Activated T-helper 1 cell treated with anti-CD3 and anti-CD28 coated beads, Interleukin-2, amount 50 U/mL, for 16 hours (primary cell): ENCODE measurements at places on chromosomes 1 and 21.
A peak's percentile ranks its signal among the peaks of the same experiment; 100 is the strongest.

DNA sequence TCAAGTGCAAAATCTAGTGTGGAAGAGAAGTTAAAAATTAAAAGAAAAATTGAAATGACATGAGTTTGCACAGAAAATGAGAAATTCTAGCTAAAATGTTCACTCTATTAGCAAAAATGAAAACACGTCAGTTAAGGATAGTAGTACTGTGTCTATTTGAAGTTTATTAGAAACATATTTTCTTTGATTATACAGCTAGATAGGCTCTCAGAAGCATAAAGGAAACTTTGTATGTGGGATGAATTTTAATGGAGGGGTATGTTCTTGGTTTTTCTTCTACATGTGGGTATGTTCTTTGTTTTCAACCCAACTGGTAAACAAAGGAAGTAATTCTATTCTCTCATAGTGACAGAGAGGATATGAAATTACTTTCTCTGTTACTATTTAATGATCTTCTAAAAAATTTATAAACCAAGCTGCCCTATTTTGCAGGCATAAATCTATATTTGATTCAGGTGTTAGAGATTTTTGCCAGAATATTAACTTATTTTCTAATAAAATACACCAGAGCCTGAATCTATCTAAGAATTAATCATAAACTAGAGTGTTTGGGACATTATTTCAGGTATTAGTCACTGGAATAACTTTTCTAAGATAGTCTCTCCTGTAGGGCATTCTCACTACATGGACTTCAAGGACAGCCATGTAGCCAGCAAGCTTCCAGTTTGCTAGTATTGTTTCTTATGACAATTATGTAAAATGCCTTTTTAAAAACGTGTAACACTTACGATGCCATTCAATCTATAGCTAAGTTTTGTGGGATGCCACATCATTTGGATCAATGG is 15.8 kb downstream of the GPSM2 start:
- no peak for DNase-seq

- DNase-seq: no peak
Measured at GRCh38 chr1:176536588-176536987, 73.6 kb downstream of the PAPPA2 start.

DNA sequence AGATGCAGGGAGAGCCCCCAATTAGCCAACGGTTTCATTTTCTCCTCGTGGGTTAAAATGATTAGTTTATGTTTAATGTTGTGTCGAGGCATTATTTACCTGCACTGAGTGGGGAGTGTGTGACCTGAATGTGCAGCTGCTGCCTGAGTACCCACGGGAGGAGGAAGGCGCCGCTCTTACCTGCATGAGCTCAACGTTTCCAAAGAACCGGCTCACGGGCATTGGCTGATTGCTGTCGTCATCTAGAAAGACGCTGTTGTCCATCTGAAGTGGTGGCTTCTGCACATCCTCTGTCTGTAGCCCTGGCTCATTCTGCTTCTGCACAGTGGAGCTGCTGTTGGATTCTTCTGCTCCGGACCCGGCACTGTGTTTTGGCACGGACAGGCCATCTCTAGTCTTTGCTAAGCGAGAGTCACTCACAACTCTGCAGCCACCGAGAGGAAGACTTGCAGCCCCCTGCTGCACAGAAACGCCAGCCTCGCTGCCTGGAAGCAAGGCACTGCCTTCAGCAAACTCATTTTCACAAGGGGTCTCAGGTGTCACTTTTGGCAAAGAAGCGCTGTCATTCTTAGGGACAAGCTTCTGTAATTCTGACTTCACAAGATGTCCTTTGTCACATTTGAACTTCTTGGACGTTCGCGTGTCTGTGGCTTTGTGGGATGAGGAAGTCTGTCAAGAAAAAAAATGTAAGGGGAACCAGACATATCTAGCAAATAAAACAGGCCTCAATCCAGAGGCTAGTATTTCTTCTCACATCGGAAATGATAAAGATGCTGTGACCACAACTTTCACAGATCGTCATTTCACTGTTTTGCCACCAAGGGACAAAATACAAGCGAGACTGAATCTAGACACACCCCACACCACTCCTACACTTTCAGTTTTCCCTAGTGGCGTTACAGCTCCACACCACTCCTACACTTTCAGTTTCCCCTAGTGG is 9.4 kb downstream of the C1orf174 start:
- no peak for DNase-seq

DNA sequence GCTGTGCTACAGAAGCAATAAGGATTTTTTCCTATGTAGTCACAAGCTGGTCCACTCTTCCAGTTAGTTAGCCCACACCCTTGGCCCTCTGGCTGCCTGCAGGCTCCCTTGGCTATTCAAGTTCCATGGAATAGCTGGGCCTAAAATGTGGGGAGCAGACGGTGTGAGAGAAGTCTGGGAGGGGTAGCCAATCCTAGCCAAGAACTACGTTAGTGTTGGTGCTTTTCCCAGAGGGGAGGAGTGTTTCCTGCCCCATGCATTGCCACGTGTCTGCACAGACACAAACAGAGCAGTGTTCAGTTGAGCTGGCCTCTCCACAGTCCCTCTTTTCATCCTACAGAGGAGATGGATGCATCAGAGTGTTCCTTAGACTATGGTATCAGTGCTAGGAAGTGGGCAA is 59.0 kb upstream of the IPO9 start:
- no peak for DNase-seq

GRCh38 chr21:41875086-41875485 is 4.1 kb downstream of the PRDM15 start:
- no peak for DNase-seq

GRCh38 chr1:216310776-216311175 is 112.5 kb downstream of the USH2A start:
- DNase-seq: no peak

GRCh38 chr1:12433323-12434053 is 184.5 kb downstream of the DHRS3 start:
- DNase-seq: no peak

DNA sequence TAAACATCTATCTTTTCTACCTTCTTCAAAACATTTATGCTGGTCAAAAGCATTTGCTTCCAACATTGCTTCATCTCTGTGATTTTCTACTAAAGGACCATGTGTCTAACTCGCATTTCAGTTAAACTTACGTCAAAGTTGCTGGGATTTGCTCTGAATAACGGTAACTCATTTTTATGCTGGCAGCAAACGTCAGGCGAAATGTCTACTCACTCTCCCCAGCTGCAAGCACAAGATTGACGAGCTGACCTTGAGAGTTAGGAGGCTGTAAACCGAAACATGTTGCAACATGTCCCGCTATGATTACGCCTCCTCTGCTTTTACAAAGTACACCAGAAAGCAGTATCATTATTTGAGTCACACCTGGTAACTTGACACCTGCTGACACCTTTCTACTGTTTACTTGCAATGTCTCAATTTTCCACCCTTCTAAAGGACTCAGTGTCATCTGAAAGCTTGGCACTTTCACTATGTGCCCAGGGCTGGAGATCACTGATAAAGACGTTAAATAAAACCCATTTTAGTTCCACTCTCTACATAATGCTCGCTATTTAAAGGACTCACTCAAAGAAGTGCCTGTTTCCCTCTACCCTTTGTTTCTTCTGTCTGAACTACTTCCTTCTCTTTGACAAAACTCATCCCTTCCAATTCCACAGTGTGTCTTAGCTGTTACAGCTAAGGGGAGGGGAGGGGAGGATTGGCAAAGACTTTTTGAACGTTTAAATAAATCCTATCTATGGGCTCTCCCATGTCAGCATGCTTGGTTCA is 111.9 kb downstream of the PTPN14 start:
- peak; percentile 0 for DNase-seq

GRCh38 chr1:203036135-203036534 is 9.8 kb downstream of the PPFIA4 start:
- no peak for DNase-seq

GRCh38 chr1:184747089-184747955 is 7.3 kb downstream of the EDEM3 start:
- DNase-seq: no peak

DNA sequence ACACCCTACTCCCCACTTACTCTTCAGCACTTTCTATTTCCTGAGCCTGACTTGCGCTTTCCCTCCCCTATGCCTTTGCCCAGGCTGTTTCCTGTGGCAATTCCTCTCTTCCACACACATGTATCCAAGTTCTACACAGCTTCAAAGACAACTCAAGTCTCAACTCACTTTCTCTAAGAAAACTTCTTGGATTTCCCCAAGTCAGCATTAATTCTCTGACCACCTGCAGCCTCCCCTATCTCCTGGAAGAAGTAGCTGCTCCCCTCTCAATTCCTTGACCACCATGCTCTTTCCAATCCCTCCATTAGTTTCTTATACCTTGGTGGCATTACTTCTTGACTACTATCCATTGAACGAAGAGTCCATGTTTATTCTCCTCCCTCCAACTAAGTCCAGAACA is 42.8 kb downstream of the NMNAT2 start:
- no peak for DNase-seq

DNA sequence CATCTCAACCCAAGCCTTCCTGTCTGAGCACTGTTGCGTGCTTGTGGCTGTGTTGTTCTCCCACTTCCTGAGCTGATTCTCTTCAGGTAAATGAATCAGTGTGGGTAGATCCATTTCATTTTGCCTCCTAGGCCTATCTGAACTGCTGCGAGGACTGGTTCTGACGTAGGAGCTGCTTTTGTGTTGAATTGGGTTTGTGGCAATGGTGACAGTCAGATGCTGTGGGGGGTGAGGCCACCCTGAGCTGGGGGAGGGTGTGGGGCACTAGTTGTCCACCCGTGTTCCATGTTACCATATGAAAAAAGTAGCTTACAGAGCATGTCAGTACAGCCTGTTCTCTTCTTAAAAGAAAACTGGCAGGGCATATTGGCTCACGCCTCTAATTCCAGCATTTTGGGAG is 81.5 kb downstream of the MRPS6 start:
- no peak for DNase-seq

DNA sequence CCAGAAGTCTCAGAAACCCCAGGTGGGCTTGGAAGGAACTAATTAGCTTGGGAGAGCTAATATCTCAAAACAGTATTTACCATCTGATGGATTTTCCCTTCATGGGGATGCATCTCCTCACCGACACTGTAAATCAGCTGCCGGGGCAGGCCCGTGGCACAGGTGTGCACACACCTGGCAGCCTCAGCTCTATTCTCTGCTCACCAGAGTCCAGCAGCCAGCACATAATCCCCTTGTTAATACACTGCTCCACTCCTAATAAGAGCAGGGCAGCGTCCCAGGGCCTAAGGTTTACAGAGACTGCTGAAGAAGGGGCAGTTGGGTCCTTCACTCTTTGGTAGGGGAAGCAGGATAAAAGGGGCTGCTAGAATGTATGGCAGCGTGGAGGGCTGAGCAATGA is 200.0 kb downstream of the TOMM20 start:
- DNase-seq: no peak

- DNase-seq: no peak
Measured at GRCh38 chr1:170284512-170284911, 138.8 kb downstream of the NTMT2 start.

DNA sequence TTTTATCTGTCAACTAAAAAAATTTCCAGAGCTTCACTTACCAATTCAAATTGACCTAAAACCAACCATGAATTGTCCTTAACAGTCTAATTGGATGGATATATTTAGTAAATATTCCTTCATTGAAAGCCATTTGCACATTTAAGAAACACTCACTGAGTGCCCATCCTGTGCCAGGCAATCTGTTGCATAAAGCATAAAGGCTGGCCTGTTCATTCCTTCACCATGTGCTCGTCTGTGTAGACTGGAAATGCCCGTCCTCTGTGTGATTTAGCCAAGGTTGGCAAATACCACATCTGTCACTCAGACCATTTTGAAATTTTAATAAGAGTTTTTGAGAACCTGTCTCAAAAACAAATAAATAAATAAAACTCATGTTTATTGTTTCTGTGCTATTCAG is 57.1 kb downstream of the ZNF684 start:
- no peak for DNase-seq

- DNase-seq: no peak
Measured at GRCh38 chr1:225612287-225612686, 40.6 kb downstream of the ENAH start.

- DNase-seq: no peak
Measured at GRCh38 chr1:33320619-33321165, at the start of gene A3GALT2. Gene A3GALT2 (minus strand): TSS chr1:33321098. CDS start chr1:33321098, 0 bp downstream.

DNA sequence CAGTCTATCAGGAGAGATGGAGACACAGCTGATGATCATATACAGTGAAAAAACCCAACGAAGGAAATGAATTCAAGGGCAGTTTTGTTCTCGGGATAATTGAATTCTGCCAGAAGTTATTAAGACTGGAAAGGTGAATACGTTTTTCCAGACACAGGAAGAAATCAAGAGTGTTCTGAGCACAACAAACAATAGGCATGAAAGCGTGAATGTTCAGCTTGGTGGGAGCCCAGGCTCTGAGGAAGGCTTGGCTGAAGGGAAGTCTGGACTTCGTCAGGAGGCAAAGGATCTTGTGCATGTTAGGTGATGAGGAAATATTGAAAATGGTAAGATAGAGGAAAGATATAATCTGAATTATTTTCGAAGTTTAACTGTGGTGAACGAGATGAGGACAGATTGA is 50.4 kb downstream of the CYYR1 start:
- DNase-seq: no peak

- DNase-seq: no peak
Measured at GRCh38 chr1:22077728-22078127, 25.2 kb downstream of the CDC42 start.

GRCh38 chr1:74729741-74730478 is 2.9 kb downstream of the CRYZ start:
- no peak for DNase-seq

DNA sequence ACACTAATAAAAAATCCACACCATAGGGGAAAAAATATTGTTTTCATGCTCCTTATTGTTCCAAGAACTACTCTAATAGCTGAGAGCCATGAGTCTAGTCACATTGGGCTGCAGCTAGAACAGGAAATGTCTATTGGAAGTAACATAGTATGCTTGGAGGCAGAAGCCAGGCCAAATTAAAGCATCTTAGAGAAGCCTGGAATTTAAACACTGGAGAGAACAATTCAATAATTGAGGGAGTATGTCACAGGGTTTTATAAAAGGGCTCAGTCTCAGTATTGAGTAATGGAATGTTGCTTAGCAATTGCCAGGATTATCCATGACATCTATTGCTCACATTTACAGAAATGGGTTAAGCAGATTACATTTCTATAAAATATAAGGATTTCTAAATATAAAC is 471.3 kb downstream of the LMO4 start:
- no peak for DNase-seq

DNA sequence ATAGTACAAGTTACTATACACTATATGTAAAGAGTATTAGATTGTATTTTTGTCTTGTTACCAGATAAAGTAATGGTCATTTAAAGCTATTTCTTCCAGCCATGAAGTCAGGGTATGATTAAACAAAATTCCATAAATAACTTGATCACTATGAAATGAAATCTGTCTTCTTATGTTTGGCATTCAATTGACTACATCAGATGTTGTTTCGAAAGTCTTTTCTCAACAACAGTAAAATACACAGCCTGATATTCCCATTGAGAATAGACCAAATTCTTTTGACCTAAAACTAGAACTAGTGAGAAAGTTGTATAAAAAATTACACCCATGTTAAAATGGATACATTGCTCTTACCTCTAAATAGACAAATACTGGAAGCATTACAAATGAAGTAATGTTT is 134.6 kb upstream of the ADAMTS5 start:
- no peak for DNase-seq

GRCh38 chr1:200400556-200400955 is 9.3 kb downstream of the ZNF281 start:
- DNase-seq: no peak
